ENCODE measurements at places on chromosomes 7 and 10.
A peak's percentile ranks its signal among the peaks of the same experiment; 100 is the strongest.

- no peak for DNase-seq
Measured at GRCh38 chr10:124144536-124144935, 51.1 kb upstream of the CHST15 start.

- no peak for DNase-seq
Measured at GRCh38 chr7:113763226-113763625, 155.6 kb downstream of the PPP1R3A start.

DNA sequence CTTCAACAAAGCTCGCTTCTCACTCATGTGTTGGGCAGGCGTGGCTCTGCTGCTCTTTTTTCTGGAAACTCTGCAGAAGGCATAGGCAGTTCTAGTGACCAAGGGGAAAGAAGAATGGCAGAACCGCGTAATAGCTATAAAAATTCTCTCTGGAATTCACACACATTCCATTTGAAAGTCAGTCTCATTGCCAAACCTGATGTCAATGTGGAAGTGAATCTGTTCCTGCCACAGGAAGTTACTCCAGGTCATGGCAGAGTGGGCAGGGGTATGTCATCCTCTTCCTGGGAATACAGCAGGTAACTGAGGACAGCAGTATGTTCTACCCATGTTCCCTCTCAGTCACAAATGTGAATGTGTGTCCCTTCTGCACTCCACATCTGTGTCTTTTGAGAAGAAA is 8.2 kb upstream of the PAXIP1 start:
- peak; percentile 2 for DNase-seq

GRCh38 chr7:22316914-22317313 is 40.0 kb downstream of the RAPGEF5 start:
- DNase-seq: no peak

DNA sequence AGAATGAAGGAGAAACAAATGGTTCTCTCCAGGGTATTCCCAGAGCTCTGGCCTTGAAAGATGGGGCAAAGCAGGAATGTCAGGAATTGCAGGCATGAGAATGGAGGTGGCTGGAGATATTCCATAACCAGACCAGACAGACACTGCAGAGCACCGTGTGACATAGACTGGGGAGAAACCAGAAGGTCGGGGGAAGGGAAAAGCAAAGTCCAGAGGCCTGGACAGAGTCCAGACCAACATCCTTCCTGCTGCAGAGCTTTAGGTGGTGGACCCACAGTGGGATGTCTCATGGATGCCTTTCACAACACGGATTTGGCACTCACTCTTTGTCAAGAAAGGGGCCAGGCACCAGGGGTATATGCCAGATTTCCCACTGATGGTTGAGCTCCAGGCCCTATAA is 177.2 kb upstream of the INHBA start:
- peak; percentile 97 for DNase-seq

GRCh38 chr10:45023426-45023825 is 22.7 kb downstream of the ZNF22 start:
- peak; percentile 13 for DNase-seq

DNA sequence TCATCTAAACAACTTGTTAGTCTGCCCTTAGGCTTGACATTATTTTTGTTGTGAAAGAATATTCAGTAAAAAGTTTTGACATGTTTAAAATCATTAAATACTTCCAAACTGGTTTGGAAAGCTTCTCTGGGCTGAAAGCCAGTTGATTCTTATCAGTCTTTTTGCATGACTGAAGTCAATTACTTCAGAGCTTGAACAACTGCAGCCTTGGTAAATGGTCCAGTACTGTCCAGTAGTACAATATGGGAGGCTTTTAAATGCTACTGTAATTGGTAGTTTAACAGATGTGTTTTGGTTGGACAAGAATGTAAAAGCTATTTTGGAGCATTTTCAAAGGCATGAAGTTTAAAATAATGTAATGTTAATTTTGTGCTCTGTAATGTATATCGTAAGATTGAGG is 103.4 kb downstream of the SDK1 start:
- DNase-seq: no peak

DNA sequence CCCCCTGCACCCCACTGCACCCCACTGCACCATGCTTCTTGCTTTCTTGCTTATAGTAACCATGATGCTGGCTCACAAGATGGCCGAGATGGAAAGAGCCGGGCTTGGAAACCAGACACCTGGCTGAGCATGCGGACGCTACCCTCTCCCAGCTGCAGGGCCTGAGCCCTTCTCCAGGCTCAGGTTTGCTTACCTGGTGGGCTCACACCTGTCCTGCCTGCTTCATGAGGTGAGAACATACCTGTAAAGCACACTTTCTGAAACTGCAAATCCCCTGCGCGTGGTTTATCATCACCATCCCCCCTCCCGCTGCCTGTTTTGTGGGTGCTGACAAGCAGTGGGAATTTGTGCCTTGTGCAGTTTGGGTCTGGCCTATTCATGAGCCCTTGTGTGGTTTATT is 302.7 kb downstream of the GLRX3 start:
- no peak for DNase-seq

GRCh38 chr10:80164596-80164995 is 32.1 kb downstream of the PLAC9 start:
- DNase-seq: no peak

DNA sequence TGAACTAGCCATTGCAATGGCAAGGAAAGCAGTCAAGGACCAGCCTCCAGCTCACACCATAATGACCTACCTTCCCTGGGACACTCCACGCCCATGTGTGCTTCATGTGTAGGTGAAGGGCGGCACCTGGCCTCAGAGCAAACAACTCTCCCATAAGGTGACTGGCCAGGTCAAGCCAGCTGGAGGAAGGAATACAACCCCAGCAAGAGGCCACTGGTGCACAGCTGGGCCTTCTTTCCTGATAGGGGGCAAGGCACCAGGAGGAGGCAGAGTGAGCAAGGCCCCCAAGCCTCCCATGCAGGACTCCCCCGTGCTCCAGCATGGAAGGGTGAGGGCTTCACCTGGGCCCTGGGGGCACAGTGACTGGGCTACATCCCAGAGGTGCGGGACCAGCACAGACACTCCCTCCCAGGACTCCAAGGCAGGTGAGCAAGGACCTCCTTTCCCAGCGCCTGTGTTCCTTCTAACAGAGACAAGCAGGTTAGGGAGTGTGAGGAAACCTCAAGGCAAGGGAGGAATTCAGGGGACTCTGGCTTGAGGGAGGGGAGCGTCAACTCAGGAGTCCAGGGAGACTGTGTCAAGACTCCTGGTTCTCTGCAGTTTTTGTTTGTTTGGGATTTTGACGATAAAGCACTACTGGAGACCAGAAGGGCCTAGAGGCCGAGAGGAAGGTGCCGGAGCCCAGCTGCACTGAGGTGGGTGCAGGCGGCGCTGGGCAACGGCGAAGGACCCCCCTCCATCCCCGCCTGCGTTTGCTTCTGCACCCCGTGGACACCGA is 1.7 kb downstream of the PTPRN2 start:
- DNase-seq: no peak

GRCh38 chr10:129756912-129757901 is 206.9 kb downstream of the EBF3 start:
- DNase-seq: no peak

- DNase-seq: no peak
Measured at GRCh38 chr10:121556455-121556854, 41.8 kb downstream of the FGFR2 start.

- DNase-seq: peak; percentile 41
Measured at GRCh38 chr7:2106924-2107323, 125.8 kb downstream of the MAD1L1 start.

GRCh38 chr7:778968-779451 is 51.9 kb upstream of the PRKAR1B start:
- DNase-seq: no peak

GRCh38 chr10:101495324-101495925 is 92.6 kb downstream of the POLL start:
- peak; percentile 3 for DNase-seq

DNA sequence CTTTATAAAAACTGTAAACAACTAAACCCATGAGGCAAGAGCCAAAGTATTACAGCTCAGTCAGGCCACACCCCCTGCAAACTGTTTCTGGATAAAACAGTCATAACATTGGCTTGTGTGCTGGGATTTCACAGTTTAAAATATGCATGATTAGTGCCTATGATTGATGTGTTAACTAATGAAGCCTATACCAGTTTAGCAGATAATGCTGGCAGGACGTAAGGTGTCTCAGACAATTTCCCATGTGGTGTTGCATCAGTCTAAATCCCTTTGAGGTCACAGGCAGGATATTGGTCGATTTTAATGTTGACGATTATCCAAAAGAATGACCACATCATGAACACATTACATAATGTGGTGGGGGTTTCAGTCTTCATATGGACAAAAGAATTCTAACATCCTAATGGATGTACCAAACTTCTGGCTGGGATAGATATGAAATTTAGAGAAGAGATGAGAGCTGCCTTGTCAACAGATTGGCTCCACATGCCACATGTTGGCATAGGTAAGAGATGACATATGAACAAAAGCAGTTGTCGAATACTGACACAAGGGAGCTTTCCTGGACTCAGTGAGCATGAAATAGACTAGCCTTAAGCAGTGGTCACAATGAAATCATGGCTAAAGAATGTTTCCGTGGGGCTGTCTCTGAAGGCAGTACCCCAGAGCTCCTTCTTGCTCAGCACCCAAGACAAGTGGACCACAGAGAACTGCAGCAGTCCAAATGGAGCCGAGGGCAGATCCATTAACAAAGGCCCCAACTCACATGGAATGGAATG is 445.6 kb downstream of the GFRA1 start:
- DNase-seq: peak; percentile 92

- DNase-seq: no peak
Measured at GRCh38 chr10:100293066-100293465, 6.6 kb upstream of the BLOC1S2 start.

GRCh38 chr10:14389981-14390590 is 59.4 kb upstream of the FRMD4A start:
- DNase-seq: no peak

DNA sequence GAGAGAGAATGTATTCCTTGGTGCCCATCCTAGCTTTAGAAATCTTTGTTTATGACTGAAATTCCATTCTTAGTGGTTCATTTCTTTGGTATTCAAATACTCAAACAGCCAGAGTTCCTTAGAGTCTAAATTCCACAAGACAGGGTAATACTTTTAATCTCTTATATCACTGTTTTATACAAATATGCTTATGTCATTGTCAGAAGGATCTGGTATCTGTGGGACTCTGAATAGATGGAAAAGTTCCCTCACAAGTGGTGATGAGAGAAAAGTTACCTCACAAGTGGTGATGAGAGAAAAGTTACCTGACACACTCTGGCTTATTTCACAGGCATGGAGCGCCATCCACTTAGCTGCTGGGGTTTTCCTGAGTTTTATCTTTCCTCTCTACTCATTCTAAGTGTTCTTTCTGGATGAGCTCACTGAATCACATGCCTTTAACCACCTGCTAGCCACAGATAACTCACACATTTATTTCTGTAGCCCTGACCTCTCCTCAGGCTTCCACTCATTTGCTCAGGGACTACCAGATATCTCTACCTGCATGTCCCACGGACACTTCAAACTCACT is 784.0 kb downstream of the SUGCT start:
- peak; percentile 88 for DNase-seq

GRCh38 chr10:55476129-55476528 is 675.1 kb upstream of the PCDH15 start:
- DNase-seq: no peak

- no peak for DNase-seq
Measured at GRCh38 chr7:41052201-41052600, 650.7 kb downstream of the INHBA start.

DNA sequence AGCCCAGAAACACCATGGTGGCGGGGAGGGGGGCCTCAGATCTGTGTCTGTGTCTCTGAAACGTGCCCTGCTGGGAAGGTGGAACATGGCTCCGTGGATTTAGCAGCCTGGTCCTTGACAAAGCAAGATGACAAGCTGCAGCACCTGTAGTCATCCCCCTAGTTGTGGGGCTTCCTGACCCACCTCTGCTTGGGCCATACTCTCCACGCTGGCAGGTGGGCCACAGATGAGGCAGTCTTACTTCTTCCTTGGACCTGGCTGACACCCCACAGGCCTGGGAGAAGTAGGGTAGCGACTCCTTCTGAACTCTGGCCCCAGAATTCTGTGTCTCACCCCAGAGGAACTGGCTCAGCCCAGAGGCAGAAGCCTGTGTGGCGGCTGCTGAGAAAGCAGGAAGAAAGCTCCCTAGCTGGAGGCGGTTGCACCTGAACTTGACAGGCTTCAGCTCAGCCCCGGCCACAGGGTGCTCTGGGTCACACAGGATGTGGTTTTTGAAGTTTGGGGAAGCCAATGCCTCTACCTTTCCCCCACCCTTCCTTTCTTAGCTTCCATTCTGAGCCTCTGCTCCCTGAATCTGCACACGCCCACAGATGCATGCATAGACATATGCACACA is 113.9 kb downstream of the ABLIM1 start:
- no peak for DNase-seq

All from EL (cell line).